ENCODE measurements at places on chromosomes 2 and 18.

DNA sequence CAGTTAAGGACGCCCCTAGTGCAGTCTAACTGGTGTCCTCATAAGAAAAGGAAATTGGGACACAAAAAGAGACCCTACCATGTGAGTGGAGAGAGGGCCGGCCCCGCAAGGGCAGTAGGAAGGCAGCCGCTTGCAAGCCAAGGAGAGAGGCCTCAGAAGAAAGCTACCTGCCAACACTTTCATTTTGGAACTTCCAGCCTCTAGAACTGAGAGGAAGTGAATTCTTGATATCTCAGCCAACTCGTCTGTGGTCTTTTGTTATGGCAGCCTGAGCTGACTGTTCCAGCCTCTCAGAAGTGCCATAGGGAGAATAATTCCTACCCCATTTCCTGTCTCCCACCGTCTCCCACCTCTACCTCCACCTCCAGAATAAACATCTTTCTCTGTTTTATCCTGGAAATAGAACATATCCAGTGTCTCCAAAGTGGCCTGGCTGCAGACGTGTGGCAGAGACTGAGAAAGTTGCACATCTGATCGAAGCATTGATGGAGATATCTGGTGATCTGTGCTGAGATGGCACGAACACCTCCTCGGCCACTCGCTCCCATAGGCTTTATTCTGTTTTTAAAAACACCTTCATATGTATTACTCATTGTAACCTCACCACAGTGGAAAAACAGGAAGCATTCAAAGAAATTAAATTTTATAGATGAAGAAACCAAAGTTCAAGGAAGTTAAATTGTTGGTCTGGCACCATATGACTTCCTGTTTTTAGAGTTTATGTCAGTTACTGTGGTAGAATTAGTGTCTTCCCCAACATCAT, 39.5 kb upstream of the MARCO start:
- no peak for DNase-seq

DNA sequence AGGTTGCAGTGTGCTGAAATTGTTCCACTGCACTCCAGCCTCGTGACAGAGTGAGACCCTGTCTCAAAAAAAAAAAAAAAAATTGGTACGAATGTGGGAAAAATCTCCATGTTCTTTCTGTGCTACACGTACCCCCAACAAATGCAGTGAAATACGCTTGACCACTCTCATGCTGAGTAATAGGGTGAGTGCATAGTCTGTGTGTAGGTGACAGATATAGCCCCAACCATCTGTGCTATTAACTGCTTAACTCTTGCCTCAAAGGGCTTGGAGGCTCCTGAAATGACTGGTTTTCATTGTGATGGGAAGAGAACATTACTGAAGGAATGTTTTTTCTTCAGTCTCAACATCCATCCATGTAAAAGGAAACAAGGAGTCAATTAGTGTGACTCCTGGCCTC, 15.7 kb downstream of the LYPD1 start:
- DNase-seq, result no peak

- no peak for DNase-seq
Measured at GRCh38 chr2:237490009-237490711, 3.1 kb downstream of the MLPH start.

- DNase-seq, result no peak
Measured at GRCh38 chr2:104897515-104898184, 43.7 kb downstream of the POU3F3 start.

- DNase-seq, result no peak
Measured at GRCh38 chr2:154945984-154946383, 247.5 kb downstream of the KCNJ3 start.

DNA sequence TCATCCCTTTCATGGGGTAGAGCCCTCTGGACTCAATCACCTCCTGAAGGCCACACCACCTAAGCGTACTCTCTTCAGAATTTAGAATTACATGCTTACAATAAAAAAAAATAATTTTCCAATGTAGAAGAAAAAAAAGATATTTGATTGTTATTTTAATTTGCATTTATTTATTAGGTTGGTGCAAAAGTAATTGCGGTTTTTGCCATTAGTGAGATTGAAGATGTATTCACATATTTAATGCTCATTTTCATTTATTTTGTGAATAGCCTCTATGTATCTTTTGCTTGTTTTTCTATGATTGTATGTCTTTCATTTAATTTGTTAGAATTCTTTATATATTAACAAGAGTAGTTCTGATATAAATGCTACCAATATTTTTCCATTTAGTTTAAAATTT, 220.5 kb downstream of the RND3 start:
- DNase-seq, result no peak

DNA sequence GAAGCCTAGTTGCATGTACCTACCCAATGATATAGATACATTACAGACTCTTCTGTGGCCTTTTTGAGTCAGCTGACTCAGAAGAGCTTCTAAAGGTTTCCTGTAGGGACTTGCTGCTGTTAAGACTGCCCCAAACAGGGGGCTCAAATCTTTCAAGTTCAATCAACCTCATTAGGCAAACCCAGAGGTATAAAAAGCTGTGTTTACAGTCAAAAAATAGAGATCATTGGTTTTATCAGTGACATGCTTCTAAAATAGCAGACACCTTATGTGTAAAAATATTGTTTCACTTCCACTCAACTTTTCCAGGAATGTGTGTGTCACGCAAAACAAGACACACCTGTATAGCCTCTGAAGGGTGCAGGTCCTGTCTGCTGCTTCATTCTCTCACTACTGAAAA, 624.3 kb upstream of the FANCL start:
- DNase-seq, result no peak

DNA sequence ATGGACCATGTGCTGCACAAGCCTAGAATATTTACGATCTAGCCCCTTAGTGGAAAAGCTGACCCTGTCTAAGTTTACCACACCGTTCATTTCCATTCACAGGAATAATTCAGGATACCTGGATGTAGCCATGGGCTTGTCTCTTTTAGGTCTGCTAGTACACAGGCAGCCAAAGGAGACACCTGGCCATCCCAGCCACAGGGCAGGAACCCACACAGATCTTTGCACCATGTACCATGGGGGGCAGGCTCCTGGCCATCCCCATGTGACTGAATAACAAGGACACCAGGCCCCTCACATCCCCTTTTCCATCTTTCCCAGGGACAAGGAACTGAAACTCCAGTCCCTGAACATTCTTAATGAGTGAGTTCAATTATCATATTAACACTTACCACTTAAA, 467.3 kb upstream of the MYT1L start:
- no peak for DNase-seq

GRCh38 chr18:69400253-69400975, at the start of gene DOK6:
Gene DOK6, plus strand, starts transcription at chr18:69400888.
- DNase-seq, result peak; percentile 57

GRCh38 chr18:60248336-60249330, 123.9 kb downstream of the MC4R start:
- DNase-seq, result no peak

- DNase-seq, result no peak
Measured at GRCh38 chr2:130370490-130370889, 14.6 kb downstream of the PTPN18 start.

- DNase-seq, result no peak
Measured at GRCh38 chr2:212683346-212684097, 144.9 kb upstream of the ERBB4 start.

- DNase-seq, result peak; percentile 80
Measured at GRCh38 chr2:222844323-222844722, 16.5 kb upstream of the ACSL3 start.

DNA sequence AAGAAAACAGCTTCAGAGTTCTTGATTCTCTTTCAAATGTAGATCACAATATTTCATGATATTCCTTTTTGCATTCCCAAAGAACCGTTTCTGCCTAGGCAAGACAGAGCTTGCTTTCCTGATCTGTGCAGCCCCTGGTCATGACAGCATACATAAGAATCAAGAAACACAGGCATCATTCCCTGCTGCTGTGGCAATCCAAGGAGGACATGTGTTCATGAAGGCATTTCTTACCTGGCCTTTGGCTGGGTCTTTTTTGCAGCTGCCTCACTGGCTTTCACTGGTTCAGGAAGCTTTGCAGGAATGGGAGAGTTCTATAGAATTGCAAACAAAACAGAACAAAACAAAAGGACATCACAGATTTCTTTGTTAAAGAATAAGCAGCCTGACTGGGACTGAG, 87.6 kb upstream of the NFU1 start:
- no peak for DNase-seq

Data from GM04504 (cell line).